ENCODE measurements at places on chromosomes 3 and 15. TPM values are rescaled to one million over a fixed set of nuclear protein-coding genes. Genes with fewer than 3 reads are reported as not detected.

Gene USP4
- total RNA-seq: 30.3 TPM

Gene MOBP
- total RNA-seq: not detected

Gene CHRNA7
- not detected for total RNA-seq

Gene LYZL4
- total RNA-seq: not detected

Gene PODXL2
- total RNA-seq: 84.7 TPM

Gene FBN1
- total RNA-seq: 179 TPM

Gene ITPR1
- 1.7 TPM for total RNA-seq

Gene A4GNT
- total RNA-seq: not detected

Gene PLIN1
- total RNA-seq: 0.17 TPM

Gene SLITRK3
- total RNA-seq: not detected

Gene SMAD3
- total RNA-seq: 38.2 TPM

Gene USP50
- not detected for total RNA-seq

Gene C15orf39
- 1.8 TPM for total RNA-seq

Gene SLCO2A1
- total RNA-seq: 0.02 TPM

Gene STAB1
- total RNA-seq: not detected

Gene TGM5
- total RNA-seq: not detected

Gene STAC
- 5.6 TPM for total RNA-seq

Gene AADACL2
- total RNA-seq: not detected

Gene SERPINI2
- not detected for total RNA-seq

Gene AGBL1
- not detected for total RNA-seq

Gene ISLR2
- not detected for total RNA-seq

Gene PLA2G4E
- total RNA-seq: not detected

Gene TF
- total RNA-seq: not detected

Gene PRR20G
- not detected for total RNA-seq

Gene PPP1R14D
- not detected for total RNA-seq

Gene HRH1
- 5.5 TPM for total RNA-seq
